ENCODE measurements at places on chromosomes 3 and 15. TPM values are rescaled to one million over a fixed set of nuclear protein-coding genes. Genes with fewer than 3 reads are reported as not detected.

DAZL gene
- total RNA-seq: 0.09 TPM

ECE2 gene
- not detected for total RNA-seq

GCSAM gene
- 0.97 TPM for total RNA-seq

KATNBL1 gene
- total RNA-seq: 112 TPM

TMCO5A gene
- not detected for total RNA-seq

- no peak for DNase-seq
Measured at GRCh38 chr3:73848173-73848906, 223.6 kb upstream of the PDZRN3 start.

DNA sequence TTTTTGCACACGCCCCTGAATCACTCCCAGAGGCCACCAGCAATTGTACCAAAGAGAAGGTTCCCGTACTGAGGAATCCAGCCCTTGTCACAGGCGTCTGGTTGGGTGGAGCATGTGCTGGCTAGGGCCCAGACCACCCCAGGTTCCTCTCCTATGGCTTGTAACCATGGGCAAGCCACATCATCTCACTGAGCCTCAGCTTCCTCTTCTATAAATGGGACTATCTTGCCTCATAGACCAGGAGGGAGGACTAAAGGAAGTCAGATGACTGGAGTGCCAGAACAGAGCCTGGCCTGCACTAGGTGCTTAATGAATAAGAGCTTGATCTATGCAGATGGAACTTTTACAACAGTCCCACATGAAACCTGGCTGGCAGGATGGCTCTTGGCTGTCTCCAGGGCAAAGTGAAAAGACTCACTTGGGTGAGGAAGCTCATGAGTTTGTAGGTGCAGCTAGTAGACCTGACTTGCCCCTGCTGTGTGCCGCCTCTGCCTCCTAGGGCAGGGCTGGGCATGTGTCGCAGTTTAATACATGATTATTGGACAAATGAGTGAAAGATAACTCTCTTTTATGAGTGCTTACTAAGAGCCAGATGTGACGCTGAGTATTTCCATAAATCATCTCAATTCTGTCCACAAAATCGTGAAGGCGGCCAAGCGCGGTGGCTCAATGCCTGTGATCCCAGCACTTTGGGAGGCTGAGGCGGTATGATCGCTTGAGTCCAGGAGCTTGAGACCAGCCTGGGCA is 29.3 kb downstream of the CTSH start:
- no peak for DNase-seq

DNA sequence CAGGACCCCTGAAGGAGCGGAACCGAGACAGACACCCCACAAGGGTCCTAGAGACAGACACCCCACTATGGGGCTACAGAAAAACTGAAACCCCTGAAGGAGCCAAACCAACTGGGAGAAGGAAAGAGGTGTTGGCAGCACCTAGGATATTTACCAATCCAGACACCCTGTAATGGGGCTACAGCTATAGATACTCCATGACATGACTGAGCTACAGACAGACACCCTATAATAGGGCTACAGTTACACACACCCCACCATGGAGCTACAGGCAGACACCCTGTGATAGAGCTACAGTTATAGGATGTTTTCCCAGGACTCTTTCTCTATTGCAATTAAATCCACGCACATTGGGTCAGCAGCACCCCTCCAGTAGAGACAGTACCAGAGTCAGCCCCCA is 22.6 kb upstream of the ADGRG7 start:
- no peak for DNase-seq

DNA sequence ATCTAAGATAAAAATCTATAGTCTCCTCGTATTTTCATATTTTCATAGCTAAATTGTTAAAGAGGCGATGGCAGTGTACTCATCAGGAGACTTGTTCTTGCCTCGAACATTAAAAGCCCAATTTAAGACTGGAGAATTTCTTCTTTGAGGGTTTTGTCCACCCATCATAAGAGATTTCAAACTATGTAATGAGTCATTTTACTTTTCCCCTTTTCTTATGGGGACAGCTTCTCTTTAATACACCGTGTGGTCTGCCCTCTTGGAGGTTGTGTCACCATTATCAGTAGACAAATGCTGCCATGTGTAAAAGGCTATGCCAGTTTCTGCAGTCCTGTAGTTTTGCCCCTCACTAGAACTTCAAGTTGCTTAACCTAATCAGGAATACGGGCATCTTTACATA is 16.9 kb downstream of the TGFBR2 start:
- DNase-seq: no peak

- peak; percentile 74 for DNase-seq
Measured at GRCh38 chr3:40317061-40317855, 7.8 kb downstream of the EIF1B start.

DNA sequence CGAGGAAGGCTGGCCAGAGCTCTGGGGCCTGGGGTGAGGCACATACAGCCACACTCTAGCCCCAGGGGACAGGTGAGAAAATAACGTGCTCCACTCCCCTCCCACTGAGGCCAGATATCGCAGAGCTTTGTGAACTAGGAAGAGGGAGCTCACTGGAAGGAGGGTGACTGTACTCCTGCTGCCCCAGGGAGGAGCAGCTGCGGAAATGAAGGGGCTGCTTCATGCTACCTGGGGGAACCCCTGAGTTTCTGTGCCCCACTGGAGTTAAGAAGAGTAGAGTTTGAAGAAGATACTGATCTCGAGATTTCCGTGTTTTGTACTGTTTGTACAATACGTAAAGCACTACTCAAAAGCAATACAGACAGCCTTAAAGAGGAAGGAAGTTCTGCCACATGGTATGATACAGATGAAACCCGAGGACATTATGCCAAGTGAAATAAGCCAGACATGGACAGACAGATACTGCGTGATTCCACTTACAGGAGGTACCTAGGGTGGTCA is 44.6 kb downstream of the CMTM6 start:
- no peak for DNase-seq

GRCh38 chr3:157500232-157500631 is 3.0 kb downstream of the VEPH1 start:
- DNase-seq: no peak

GRCh38 chr15:39593656-39594445 is 13.0 kb downstream of the THBS1 start:
- no peak for DNase-seq

- DNase-seq: peak; percentile 37
Measured at GRCh38 chr15:84099181-84099580, 136.4 kb upstream of the GOLGA6L4 start.

GRCh38 chr3:58706395-58707167 is 40.0 kb upstream of the FAM3D start:
- DNase-seq: no peak

- DNase-seq: no peak
Measured at GRCh38 chr3:48538451-48538850, 18.2 kb downstream of the PFKFB4 start.

DNA sequence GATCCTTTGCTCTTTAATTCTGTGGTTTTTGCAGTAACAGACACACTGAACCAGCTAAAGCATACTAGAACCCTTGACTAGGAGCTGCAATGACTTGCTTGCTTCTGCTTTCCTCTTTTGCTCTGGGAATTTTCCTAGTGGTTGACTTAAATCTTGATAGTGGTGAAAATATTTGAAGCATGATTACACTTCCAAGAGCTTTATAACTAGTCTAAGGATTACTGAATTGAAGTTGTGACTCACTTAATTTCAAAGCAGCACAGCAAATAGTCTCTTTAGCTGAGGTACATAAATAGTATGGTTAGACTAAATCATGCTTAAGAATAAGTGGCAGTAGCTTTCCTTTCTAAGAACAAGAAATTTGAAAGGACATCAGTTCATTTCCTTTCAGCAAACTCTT is 513.5 kb upstream of the GBE1 start:
- no peak for DNase-seq

DNA sequence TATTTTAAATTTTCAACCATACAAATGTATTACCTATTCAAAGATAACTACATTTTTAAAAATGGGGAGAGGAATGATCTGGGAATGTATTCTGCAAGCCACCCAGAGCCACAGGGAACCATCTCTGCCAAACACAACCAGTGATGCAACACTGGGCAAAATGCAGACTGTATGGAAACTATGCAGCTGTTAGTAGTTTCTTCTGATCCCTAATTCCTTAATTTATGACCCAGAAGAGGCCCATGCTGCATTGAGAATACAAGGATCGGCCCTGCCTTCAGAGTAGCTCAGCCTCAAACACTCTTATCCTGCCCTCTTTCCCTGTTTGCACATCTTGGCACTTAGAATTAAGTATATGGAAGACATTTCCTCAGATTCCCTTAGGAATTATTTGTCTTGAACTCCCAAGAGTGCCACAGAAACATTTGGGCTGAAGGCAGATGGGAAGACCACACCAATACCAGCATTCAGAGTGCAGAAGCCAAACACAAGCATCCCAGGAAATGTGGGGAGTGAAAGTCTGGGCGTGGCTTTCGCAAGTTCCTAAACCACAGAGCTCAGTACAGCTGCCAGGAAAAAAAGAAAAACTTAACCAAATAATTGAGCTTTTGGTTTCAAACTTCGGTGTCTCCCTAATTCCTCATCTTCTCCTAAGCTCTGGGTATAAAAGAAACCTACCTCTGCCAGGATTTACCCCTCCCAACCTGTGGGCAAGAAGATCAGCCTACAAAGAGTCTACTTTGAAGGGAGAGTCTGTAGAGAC is 5.3 kb downstream of the SNUPN start:
- DNase-seq: peak; percentile 11

DNA sequence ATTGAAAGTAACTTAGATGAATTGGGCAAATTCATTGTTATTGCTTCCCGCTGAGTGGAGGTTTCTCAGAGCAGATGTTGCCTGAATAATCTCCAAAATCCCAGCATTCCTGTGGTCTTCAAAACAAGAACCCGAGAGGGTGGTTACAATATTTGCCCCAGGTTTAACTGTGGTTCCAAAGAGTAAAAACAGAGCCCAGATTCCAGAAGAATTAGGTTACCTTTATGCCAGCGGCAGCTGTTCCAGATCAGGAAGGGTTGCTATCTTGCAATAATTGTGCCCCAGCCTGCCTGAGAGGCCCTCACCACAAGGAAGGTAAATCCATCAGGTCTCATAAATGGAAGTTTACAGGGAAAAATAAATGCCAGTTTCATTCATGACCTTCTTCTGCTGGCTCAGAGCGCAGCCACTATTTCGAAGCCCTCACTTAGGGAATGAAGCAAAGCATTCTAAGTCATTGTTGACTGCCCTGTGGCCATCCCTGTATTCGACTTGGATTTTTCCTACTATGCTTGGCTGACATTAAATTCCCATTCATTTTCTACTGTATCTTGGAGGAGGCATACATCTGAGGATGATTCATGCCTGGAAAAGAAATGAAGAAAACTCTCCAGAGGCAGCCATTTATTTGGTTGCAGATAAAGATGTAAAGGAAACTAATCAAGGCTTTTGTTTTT is 54.6 kb downstream of the SSUH2 start:
- no peak for DNase-seq
